ENCODE measurements at places on chromosomes 6 and 20.
A peak's percentile ranks its signal among the peaks of the same experiment; 100 is the strongest.

DNA sequence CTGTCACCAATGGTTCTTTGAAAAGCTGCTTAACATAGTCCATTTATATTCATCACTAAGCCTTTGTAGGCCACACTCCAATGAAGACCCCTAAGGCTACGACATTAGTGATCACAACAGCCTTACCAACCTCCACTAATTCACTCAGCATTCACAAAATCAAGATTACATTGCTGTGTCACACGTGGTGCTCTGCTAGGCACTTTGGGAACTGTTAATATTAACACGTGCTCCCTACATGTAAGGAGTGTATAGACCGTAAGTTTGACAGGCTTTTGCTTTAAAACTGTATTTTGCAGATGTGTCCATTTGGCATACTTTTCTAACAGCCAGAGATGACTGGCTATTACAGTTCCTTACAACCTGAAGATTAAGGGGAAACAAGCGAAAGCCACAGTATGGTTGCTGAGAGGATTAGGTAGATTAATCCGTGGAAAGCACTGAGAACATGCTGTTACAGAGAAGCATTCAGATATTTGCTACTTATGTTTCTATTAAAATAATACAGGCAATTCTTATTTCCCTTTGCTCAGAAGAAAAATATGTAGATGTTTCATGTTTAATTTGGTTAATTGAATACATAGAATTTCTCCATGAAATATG lies 69.7 kb downstream of the SAMD3 start:
- no peak for DNase-seq

DNA sequence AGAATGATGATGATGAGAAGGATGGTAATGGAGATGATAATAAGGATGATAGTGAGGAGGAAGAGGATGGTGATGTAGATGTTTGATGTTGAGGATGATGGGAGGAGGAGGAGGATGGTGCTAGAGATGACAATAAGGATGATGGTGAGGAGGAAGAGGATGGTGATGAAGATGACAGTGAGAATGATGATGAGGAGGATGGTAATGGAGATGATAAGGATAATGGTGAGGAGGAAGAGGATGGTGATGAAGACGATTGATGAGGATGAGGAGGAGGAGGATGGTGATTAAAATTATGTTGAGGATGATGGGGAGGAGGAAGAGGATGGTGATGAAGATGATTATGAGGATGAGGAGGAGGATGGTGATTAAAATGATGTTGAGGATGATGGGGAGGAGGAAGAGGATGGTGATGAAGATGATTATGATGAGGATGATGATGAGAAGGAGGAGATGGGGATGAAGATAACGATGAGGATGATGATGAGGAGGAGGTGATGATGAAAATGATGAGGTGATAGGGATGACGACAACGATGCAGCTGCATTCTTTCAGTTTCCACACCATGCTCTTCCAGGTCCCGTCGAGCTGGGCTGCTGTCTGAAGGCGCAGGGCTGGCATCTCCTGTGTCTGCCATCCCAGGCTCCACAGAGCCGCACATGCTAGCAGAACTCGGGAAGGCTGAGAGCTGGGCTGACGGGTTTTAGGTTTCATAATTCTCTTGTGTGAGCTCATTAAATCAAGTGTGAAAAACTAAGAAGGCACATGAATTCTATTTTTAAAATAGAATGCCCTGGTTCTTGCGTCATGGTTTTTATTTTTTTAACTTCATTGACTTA lies 274.9 kb downstream of the SMOC2 start:
- no peak for DNase-seq

DNA sequence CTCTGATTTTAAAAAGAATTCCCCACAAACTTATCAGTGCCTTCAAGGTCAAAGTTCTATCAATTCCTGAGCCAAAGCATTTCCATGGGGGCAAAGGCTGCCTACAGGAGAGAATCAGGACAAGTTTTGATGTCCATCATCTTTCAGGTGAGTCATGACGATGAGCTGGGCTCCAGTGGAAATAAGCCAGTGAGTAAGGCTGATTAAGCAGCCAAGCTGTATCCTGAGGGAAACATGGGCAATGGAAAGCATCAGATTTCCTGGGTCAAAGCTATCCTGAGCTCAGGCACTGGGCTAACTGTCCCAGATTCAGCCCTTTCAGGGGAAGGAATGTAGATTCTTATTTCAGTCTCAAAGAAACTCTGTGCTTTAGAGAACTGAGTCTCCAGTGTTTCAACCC lies 377.4 kb downstream of the CD109 start:
- no peak for DNase-seq

GRCh38 chr6:113936093-113936934 lies 34.6 kb downstream of the HDAC2 start:
- peak; percentile 0 for DNase-seq

GRCh38 chr6:111052171-111052570 lies 35.1 kb upstream of the SLC16A10 start:
- no peak for DNase-seq
